ENCODE measurements at places on chromosomes 3 and 15. TPM values are rescaled to one million over a fixed set of nuclear protein-coding genes. Genes with fewer than 3 reads are reported as not detected.

The FGD5 gene
- 0.11 TPM for total RNA-seq

The RPL32 gene
- total RNA-seq, result 2,376 TPM

The GRAMD2A gene
- total RNA-seq, result not detected

The PLA2G4B gene
- total RNA-seq, result 3.1 TPM

The NSMCE3 gene
- 17.8 TPM for total RNA-seq

The TMCO5A gene
- total RNA-seq, result not detected

The LRRK1 gene
- 58.3 TPM for total RNA-seq

The U2SURP gene
- 144 TPM for total RNA-seq

The C3orf49 gene
- not detected for total RNA-seq

The DYNLT2B gene
- 21.9 TPM for total RNA-seq

The ARL8B gene
- total RNA-seq, result 51.3 TPM

The NME9 gene
- total RNA-seq, result not detected

DNA sequence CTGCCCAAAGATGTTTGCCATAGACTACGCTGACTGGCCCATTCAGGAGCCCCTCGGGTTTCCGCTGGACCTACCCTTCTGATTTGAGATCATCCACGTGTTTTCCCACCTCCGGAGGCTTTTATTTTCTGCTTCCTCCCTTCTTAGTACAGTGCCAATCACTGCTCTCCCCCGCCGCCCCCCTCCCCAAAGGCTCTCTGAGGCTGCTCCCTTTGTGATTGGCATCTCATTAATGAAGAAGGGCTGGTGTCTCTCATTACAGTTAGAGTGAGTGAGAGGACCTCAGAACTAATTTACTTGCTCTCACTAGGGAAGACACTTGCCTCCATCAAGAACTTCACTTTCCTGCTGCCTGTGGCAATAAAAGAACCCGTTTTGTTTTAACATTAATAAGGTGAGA lies 284.7 kb upstream of the ICE2 start:
- DNase-seq, result no peak
- H3K27me3 ChIP-seq, result no peaks in the 10 kb centered on the region
- H3K27ac ChIP-seq, result no peak overlapping the region
- no peaks in the 10 kb centered on the region for H3K36me3 ChIP-seq
- no peaks in the 10 kb centered on the region for H3K4me1 ChIP-seq

GRCh38 chr3:168273036-168273435 lies 177.3 kb upstream of the GOLIM4 start:
- no peaks in the 10 kb centered on the region for H3K4me1 ChIP-seq
- H3K27ac ChIP-seq, result no peak overlapping the region
- no peak overlapping the region for H3K4me3 ChIP-seq
- no peaks in the 10 kb centered on the region for H3K27me3 ChIP-seq
- no peaks in the 10 kb centered on the region for H3K36me3 ChIP-seq
- DNase-seq, result no peak

- no peak overlapping the region for H3K27ac ChIP-seq
- peaks cover 2% of the 10 kb centered on the region for H3K36me3 ChIP-seq
- no peaks in the 10 kb centered on the region for H3K27me3 ChIP-seq
Measured at GRCh38 chr15:48423896-48424475, 92.8 kb downstream of the DUT start.

DNA sequence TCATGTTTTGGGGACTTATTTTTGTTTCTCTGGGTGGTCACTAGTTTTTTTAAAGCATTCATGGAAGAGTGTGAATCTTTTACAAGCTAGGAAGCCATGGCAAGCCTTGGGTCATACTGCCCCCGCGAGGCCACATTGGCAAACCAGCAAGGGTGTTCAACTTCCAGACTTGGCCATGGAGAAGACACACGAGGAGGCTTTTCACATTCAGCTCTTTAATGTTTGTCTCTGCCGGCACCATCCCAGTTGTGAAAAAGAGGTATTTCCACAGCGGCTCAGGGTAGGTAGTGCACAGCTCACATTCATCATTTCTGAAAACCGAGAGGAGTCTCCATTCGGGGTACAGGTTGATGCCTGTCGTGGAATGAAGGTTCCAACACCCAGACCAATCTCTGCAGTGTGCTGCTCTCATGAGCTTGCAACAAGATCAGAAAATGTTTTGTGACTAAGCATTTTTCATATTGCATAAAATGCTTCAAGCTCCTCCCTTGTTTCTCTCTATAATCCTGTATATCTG lies 7.7 kb downstream of the CCR5 start:
- no peak overlapping the region for H3K4me3 ChIP-seq
- no peaks in the 10 kb centered on the region for H3K27me3 ChIP-seq
- DNase-seq, result no peak
- no peaks in the 10 kb centered on the region for H3K36me3 ChIP-seq
- peaks cover 12% of the 10 kb centered on the region for H3K4me1 ChIP-seq
- H3K27ac ChIP-seq, result no peak overlapping the region

DNA sequence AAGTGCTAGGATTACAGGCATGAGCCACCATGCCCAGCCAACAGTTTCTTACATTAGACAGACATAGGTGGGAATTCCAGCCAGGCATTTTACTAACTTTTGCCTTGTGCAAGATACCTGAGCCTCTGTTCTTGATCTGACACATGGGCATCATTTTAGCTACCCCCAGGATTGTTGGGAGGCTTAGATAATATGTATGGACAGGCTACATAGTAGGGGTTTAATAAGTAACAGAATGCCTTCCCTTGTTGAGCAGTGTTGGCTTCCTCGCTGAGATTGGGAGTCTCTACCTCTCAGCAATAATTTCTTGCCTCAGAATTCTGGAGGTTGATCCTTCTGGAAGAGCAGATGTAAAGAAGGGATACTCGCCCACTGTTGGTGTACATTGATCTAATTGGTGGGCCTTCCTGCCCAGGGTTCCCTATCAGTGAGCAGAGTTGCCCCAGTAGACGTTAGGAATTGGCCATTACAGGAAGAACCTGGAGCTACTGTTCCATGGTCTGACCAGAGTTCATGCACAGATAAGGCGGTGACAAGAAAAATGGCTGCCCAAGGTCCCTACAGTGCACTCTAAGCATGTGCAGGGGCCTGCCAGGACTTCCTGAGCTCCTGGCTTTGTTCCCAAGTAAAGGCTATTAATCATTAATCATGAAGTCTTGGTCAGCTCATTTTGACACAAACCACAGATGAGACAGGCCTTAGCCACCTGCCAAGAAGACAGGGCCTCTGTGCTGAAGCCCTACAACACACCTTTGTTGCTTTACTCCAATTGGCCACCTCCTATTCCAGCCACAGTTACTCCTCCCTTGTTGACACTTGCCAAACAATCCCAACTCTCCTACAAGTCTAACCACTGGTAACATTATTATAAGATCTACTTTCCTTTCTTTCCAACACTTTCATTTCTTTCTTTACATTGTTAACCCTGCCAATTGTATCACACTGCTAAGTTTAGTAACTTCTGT lies 5.0 kb upstream of the IL17RE start:
- H3K36me3 ChIP-seq, result peaks cover 2% of the 10 kb centered on the region
- H3K4me1 ChIP-seq, result peaks cover 8% of the 10 kb centered on the region
- no peak overlapping the region for H3K4me3 ChIP-seq
- DNase-seq, result peak; percentile 28
- H3K27ac ChIP-seq, result no peak overlapping the region

- H3K4me1 ChIP-seq, result no peaks in the 10 kb centered on the region
- DNase-seq, result no peak
- H3K4me3 ChIP-seq, result no peak overlapping the region
Measured at GRCh38 chr3:67774676-67775075, 120.3 kb upstream of the SUCLG2 start.

GRCh38 chr3:66037330-66037985 lies 1.3 kb downstream of the MAGI1 start:
- no peaks in the 10 kb centered on the region for H3K4me1 ChIP-seq
- no peak for DNase-seq
- H3K4me3 ChIP-seq, result 0 out of 2 replicates have a peak overlapping the region, but pooled peaks have one; percentile 72
- peaks cover 5% of the 10 kb centered on the region for H3K27me3 ChIP-seq
- no peak overlapping the region for H3K27ac ChIP-seq

DNA sequence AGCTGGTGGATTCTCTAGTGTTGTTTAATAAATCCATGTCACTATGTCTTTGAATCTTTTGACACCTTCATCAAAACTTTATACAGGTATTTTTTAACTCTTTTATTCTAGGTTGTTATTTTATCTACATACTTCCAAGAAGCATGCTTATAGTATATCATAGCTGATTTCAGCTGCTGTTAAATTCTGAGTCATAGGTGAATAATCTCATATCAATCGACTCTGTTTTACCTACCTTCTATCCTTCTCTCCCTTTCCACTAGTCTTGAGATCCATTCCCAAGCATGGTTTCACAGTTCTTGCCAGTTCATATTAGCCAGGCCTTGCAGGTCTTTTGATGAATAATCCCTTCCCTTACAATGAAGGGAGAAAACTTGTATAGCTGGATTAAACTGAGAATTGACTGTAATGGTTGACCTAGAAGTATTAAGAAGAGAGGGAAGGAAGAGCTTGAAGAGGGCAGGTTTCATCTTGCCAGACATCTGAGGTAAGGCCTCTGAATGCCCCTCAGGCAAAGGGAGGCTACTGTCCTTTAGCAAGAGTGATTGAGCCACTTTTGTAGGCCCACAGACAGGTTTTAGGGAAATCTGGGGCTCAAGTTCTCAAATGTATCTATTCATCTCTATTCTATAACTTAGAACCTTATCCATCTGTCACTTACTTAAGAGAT lies 146.4 kb downstream of the EPHA6 start:
- H3K4me1 ChIP-seq, result no peaks in the 10 kb centered on the region
- DNase-seq, result no peak
- no peaks in the 10 kb centered on the region for H3K36me3 ChIP-seq
- no peaks in the 10 kb centered on the region for H3K27me3 ChIP-seq
- no peak overlapping the region for H3K27ac ChIP-seq

DNA sequence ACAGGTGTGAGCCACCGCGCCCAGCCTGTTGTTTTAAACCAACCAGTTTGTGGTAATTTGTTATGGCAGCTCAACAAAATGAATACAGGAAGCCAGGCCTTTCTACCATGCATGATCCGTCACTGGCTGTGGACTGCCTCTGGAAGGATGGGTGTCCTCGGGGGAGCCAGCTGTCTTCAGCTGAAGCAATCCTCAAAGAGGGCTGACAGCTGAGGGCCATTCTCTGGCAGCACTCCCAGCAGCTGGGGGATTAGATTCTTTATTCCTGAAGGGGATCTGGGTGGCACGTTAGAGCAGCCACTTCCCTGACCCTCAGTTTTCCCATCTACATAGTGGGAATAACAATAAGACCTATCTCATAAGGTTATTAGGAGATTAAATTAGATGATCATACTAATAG lies 24.4 kb downstream of the POLR2M start:
- H3K4me3 ChIP-seq, result no peak overlapping the region
- no peaks in the 10 kb centered on the region for H3K36me3 ChIP-seq
- no peak for DNase-seq

DNA sequence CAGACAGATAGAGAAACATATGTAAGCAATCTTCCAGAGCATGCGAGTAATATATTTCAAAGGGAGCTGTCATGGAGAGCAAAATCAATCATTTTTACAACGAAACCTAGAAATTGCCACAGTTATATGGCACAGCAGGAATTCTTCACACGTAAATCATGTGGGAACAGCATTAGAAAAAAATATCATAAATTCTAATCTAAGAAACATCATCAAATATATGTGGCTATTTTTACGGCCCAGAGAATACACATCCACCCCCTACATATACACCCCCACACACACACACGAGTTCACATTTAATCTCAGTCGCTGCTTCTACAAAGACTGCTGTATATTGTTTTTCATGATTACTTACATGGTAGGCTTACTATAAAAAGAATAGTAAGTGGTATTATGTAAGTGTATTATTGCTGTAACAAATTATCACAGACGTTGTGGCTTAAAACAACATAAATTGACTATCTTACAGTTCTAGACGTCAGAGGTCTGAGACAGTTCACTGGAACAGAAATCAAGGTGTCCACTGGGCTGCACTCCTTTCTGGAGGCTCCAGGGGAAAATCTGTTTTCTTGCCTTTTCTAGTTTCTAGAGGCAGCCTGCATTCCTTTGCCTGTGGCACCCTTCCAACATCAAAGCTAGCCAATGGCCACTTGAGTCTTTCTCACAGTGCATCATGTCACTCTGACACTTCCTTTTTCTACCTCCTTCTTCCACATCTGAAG lies 363.3 kb downstream of the ULK4 start:
- H3K27ac ChIP-seq, result no peak overlapping the region
- H3K4me1 ChIP-seq, result no peaks in the 10 kb centered on the region
- DNase-seq, result no peak

- no peaks in the 10 kb centered on the region for H3K36me3 ChIP-seq
- DNase-seq, result no peak
- no peaks in the 10 kb centered on the region for H3K27me3 ChIP-seq
- H3K4me3 ChIP-seq, result no peak overlapping the region
Measured at GRCh38 chr3:52791366-52791765, 3.2 kb upstream of the ITIH3 start.

- no peaks in the 10 kb centered on the region for H3K36me3 ChIP-seq
- peaks cover 5% of the 10 kb centered on the region for H3K4me1 ChIP-seq
Measured at GRCh38 chr15:95839367-95839782, 491.1 kb upstream of the NR2F2 start.

GRCh38 chr15:90249203-90249863 lies at the start of gene TTLL13:
Gene TTLL13, plus strand, starts transcription at chr15:90249556. Its CDS starts 1,075 bp downstream, at chr15:90250631.
- peaks cover 2% of the 10 kb centered on the region for H3K4me1 ChIP-seq
- H3K4me3 ChIP-seq, result peak within 1 kb of the TSS; percentile 55
- no peak for DNase-seq
- no peak within 1 kb of the TSS for H3K27ac ChIP-seq
- no peaks in the 10 kb centered on the region for H3K36me3 ChIP-seq
- H3K27me3 ChIP-seq, result peaks cover 2% of the 10 kb centered on the region

GRCh38 chr15:55627730-55628368 lies 39.7 kb upstream of the PYGO1 start:
- no peak overlapping the region for H3K27ac ChIP-seq
- H3K36me3 ChIP-seq, result no peaks in the 10 kb centered on the region
- no peak for DNase-seq
- no peaks in the 10 kb centered on the region for H3K27me3 ChIP-seq

- H3K27me3 ChIP-seq, result peaks cover 12% of the 10 kb centered on the region
- no peak for DNase-seq
- no peak overlapping the region for H3K27ac ChIP-seq
Measured at GRCh38 chr15:40932156-40932555, 3.0 kb downstream of the DLL4 start.

GRCh38 chr3:21017115-21017852 lies 733.7 kb downstream of the ZNF385D start:
- no peak overlapping the region for H3K27ac ChIP-seq
- no peaks in the 10 kb centered on the region for H3K36me3 ChIP-seq
- DNase-seq, result no peak
- no peaks in the 10 kb centered on the region for H3K4me1 ChIP-seq
- H3K4me3 ChIP-seq, result no peak overlapping the region

DNA sequence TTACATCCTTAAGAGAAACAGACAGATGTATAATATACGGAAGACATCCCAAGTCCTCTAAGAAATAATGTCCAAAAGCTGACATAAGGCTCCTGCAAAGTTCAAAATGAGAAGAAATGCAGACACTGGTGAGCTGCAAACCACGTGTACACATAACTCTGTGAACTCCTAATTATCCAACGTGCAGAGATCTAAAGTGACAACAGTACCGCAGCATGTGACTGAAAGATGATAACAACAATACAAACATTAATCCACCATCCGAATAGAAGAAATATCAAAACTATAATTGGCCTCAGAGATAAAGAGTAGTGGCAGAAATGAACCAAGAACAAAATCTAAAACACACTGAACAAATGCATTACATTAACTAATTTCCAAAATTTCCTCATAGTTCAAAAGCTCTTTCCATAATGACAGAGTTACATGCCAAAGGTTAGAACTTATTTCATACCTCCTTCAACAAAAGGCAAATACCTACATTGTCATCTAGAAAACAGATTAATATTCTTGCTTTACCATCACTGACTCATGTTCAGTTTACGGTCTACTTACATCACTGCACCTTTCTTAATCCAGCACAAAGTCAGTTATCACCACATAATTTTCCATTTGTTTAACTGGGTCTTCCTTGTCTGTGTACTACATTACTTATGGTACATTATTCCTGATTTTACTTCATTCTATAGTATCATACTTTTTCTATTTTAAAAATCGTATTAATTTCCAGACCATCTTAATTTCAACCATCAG lies 2.2 kb downstream of the PDCD10 start:
- H3K27ac ChIP-seq, result no peak overlapping the region
- H3K4me3 ChIP-seq, result peak overlapping the region; percentile 69
- no peaks in the 10 kb centered on the region for H3K27me3 ChIP-seq
- DNase-seq, result no peak
